Caki2 (cell line): ENCODE measurements at places on chromosomes 2 and 18.

- no peak for DNase-seq
These were observed 55.8 kb upstream of the TNP1 start for GRCh38 chr2:216915557-216916150.

DNA sequence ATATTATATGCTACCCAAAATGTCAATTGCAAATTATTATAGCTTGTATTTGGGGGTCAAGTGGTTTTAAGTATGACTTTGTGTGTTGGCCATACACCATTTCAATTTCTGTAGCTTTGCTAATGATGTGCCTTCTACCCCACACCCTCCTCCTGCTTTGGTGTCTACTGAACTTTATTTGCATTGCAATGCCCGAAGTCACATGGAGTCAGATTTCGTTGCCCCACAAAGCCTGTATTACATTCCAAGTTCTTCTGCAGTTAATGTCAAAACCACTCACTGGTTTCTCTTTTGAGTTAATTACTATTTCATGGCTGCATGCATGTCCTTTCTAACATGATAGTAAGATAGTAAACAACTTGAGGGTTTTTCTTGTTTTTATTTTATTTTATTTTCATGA is 528.9 kb downstream of the RIT2 start:
- DNase-seq: no peak

- DNase-seq: peak; percentile 66
These were observed 35.3 kb downstream of the GALNT1 start for GRCh38 chr18:35616664-35617423.

DNA sequence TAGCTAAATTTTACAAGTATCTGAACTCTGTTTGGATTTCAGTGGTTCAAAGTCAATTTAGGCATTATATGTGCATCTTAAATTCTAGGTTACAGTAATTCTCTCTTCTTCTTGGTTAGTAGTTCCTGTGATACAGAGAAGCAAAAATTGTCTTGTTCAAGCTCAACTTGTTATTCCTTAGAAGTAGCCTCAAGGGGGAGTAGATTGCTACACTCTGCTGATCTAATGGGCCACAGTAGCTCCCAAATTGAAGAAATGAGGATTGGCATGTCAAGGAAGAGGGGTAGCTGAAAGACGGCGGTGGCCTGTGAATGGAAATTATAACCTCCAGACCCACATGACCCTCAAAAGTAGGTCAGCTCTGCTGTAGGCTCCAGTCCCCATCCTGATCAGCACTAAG is 334.7 kb downstream of the HRH4 start:
- DNase-seq: no peak

GRCh38 chr2:151774506-151774905 is 40.2 kb upstream of the NEB start:
- DNase-seq: peak; percentile 51

GRCh38 chr18:2847317-2848246 is 776 bp downstream of the EMILIN2 start:
- peak; percentile 23 for DNase-seq
